Upper lobe of right lung (tissue), 1 donor: ENCODE measurements at places on chromosomes 2 and 18.
A peak's percentile ranks its signal among the peaks of the same experiment; 100 is the strongest.

GRCh38 chr18:3931542-3932112 is 481.7 kb downstream of the TGIF1 start:
- DNase-seq, result no peak

GRCh38 chr18:3425446-3425845 is 24.5 kb upstream of the TGIF1 start:
- DNase-seq, result no peak

- peak; percentile 84 for DNase-seq
Observed at GRCh38 chr2:47344890-47345589, 57.9 kb upstream of the MSH2 start.

DNA sequence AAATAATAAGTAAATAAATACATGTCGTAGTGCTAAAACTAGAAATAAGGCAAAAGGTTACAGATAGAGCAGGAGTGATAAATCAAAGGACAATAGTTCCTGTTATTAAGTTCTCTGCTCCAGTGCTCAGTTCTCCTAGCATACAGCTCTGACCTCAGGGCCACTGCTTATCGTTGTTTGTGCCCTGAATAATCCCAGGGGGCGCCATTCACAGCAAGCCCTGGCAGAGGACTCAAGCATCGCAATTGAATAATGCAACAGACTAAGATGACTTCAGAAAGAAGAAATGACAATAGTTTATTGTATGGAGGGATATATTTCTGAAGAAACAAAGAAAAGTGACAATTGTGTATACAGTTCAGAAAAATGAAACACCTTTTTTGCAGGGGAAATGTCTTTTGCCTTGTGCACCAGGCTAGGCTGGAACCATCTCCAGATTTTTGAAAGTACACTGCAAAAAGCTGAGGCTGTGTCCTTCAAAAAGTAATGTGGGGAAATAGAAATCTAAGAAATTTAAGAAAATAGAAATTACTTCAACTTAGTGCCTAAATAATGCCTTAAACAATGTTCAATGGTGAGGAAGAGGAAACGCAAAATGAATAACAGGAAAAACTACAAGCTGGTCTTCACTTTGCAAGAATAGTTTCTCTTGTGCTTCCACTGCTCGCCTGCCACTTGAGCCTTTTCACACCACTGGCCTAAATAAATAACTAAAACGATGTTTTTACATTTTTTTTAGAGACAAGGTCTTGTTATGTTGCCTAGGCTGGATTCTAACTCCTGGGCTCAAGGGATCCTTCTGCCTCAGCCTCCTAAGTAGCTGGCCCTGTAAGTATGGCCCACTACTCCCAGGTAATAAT is 19.0 kb upstream of the CCNYL1 start:
- DNase-seq, result peak; percentile 73

GRCh38 chr2:218895759-218896500 is 15.3 kb downstream of the WNT10A start:
- no peak for DNase-seq

DNA sequence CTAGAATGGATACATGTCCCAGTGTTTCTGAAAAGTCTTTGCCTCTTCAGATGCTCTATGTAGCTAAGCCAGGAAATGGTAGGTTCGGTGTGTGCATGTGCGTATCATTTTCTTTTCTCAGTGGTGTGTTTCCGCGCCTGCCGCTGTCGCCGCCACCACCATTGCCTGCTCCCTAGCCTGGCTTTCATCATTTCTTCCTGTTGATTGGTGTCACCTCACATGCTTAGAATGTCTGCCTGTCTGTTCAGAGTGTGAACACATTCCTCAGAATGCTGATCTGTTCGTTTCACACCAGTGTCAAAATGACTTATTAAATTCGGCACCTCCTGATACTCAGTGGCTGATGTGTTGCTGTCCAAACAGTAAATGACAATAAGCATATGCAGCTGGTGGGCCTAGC is 255.2 kb upstream of the SPRED2 start:
- DNase-seq, result no peak

DNA sequence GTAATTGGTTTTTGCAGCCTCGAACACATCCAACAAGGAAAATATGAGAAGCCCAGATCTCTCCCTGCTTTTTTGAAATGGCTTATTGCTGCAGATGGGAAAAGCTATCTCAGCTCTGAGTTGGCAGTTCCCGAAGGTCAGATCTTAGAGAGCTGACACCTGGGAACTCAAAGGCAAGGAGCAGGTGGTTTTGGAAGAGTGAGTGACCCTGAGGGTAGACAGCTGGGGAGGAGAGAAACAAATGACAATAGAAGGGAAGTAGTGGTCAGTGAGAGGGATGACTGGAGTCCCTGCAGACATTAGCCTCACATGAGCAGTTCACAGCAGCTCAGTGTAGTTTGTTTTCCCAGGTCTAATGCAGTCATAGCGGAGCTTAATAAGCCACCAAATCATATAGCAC is 317.9 kb downstream of the STK39 start:
- no peak for DNase-seq

GRCh38 chr2:149858901-149859634 is 271.5 kb upstream of the MMADHC start:
- DNase-seq, result no peak
